ENCODE measurements at places on chromosomes 11 and 22. TPM values are rescaled to one million over a fixed set of nuclear protein-coding genes. Genes with fewer than 3 reads are reported as not detected.

- DNase-seq = no peak
- H3K27ac ChIP-seq = no peak overlapping the region
- H3K36me3 ChIP-seq = peaks cover 6% of the 10 kb centered on the region
- no peak overlapping the region for H3K4me3 ChIP-seq
Observed at GRCh38 chr11:39712581-39712980, 1746.9 kb downstream of the LRRC4C start.

DNA sequence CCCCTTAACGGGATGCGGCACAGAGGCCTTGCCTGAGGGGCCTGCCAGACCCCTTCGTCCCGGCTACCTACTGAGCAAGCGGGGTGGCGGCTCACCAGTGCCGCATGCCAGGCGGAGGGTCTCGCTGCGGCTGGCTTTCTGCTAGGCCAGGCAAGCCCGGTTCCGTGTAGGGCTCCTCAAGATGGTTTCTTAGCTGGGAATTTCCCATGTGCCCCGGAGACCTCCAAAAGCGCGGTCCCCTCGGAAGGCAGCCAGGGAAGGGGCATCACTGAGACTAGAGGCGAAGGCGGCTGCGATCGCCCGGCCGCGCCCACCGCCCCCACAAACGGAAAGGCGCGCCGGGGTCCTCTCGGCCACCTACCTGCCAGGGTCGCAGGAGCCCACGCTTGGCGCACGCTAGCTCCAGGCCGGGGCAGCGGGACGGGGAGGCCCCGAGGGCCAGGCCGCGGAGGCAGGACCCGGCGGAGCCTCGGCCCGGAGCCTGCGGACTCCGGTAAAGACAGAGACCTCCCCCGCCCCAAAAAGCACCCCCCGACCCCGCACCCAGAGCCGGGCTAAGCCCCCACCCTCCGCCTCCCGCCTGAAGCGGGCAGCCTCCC lies 23.8 kb downstream of the MICAL3 start:
- peaks cover 45% of the 10 kb centered on the region for H3K4me1 ChIP-seq
- no peak for DNase-seq
- H3K27me3 ChIP-seq = peaks cover 3% of the 10 kb centered on the region
- peak overlapping the region; percentile 70 for H3K4me3 ChIP-seq
- H3K27ac ChIP-seq = peak overlapping the region; percentile 53

- H3K36me3 ChIP-seq = no peaks in the 10 kb centered on the region
- H3K27me3 ChIP-seq = peaks cover 14% of the 10 kb centered on the region
- peaks cover 10% of the 10 kb centered on the region for H3K4me1 ChIP-seq
- DNase-seq = no peak
- no peak overlapping the region for H3K4me3 ChIP-seq
- H3K27ac ChIP-seq = no peak overlapping the region
Observed at GRCh38 chr22:27754247-27754887, 47.2 kb downstream of the MN1 start.

DNA sequence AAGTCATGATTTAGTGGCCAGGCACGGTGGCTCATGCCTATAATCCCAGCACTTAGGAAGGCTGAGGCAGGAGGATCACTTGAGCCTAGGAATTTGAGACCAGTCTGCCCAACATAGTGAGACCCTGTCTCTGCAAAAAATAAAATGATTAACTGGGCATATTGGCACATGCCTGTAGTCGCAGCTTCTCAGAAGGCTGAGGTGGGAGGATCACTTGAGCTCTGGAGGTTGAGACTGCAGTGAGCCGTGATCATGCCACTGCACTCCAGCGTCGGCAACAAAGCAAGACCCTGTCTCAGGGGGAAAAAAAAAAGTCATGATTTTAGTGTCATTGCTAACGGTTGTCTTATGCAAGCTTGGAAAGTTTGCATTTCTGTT lies 11.9 kb downstream of the UBE2L3 start:
- H3K4me3 ChIP-seq = peak overlapping the region; percentile 17
- H3K27ac ChIP-seq = peak overlapping the region; percentile 80
- H3K36me3 ChIP-seq = peaks cover 4% of the 10 kb centered on the region
- H3K27me3 ChIP-seq = no peaks in the 10 kb centered on the region

- peaks cover 16% of the 10 kb centered on the region for H3K27me3 ChIP-seq
- H3K27ac ChIP-seq = no peak overlapping the region
- no peak for DNase-seq
- no peak overlapping the region for H3K4me3 ChIP-seq
- no peaks in the 10 kb centered on the region for H3K4me1 ChIP-seq
- H3K36me3 ChIP-seq = no peaks in the 10 kb centered on the region
Observed at GRCh38 chr11:73201888-73202780, 15.9 kb upstream of the P2RY2 start.

DNA sequence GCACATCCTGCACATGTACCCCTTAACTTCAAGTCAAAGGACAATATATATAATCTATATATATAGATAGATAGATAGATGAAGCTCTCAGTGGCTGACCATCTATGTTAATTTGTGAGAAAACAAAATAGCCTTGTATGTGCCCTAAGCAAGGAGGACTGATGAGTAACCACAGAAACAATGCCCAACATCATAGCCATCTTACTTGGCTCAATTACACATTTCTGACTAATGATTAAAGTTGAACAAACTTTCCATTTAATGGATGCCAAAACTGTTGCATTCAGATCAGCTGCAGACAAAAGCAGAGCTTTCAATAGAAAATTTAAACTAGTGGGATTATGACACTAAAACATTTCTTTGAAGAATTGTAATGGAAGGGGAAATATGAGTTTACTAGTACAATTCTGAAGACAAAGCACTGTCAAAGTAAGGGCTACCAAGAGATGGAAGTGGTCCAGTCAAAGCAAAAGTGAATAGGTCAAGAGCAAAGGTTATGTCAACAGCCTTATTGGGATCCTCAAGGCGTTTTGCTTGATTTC lies 1188.2 kb upstream of the RAG2 start:
- H3K4me1 ChIP-seq = no peaks in the 10 kb centered on the region
- peaks cover 39% of the 10 kb centered on the region for H3K36me3 ChIP-seq
- H3K4me3 ChIP-seq = no peak overlapping the region
- DNase-seq = no peak
- no peaks in the 10 kb centered on the region for H3K27me3 ChIP-seq

DNA sequence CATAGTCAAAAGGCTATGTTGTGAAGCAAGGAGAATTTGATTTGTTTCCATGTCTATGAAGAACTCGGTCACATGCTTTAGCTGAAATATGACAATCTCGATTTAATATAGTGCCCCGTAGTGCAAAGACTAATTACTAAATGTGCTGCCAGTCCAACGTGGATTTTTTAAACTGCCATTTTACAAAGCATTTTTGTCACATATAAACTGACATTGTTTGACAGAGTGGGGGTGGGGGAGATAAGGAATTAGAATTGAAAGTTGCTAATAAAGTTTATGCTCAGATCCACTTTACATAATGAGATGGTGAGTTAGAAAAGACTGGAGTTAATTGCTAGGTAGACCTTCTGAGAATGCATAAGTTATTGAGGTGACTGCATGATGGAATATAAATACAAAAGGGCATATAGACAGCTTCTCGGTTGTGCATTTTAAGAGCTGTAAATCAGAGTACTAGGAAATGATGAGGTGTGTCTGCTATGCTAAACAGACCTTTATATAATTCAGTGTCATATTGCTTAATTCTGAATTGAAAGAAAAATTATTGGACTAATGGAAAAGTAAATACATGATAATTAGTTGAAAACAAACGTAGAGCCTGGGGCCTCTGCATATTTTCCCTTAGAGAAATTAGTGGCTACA lies 158.9 kb upstream of the MTNR1B start:
- H3K27me3 ChIP-seq = no peaks in the 10 kb centered on the region
- no peaks in the 10 kb centered on the region for H3K4me1 ChIP-seq
- no peaks in the 10 kb centered on the region for H3K36me3 ChIP-seq
- DNase-seq = no peak
- no peak overlapping the region for H3K27ac ChIP-seq

DNA sequence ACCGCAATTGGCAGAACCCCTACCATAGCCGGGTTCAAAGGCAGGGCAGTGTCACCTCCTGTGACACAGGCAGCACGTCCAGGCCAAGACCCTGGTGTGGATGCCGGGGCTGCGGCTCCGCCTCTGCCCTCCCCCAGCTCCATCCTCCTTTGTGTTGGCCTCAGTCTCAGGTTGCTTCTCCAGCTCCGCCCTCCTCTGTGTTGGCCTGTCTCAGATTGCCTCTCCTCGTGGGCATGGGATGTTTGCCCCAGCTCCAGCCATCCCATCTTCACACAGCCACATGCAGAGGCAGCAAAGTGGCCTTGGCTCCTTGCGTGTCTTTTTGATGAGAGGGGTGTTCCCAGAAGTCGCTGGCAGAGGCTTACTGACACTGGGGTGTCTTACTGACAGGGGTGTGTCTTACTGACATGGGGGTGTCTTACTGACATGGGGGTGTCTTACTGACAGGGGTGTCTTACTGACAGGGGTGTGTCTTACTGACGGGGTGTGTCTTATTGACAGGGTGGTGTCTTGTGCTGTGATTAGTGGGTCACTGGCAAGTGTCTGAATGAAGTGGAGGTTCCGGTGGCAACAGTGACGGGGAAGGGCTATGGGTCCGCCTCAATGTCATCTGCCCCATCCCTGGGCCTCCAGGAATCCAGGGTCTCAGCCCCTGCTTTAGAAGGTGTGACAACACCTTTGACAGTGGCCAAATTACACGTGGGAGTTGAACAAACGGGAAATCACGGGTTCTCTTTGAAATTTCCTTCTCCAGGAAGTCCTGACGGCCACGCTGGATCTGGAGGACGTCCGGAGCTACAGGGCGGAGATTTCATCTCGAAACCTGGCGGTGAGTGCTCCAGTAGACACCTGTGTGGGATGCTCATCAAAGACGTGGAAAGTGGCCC lies 24.9 kb downstream of the NADSYN1 start:
- H3K36me3 ChIP-seq = no peaks in the 10 kb centered on the region
- H3K4me1 ChIP-seq = no peaks in the 10 kb centered on the region
- H3K27ac ChIP-seq = no peak overlapping the region
- no peak overlapping the region for H3K4me3 ChIP-seq
- H3K27me3 ChIP-seq = no peaks in the 10 kb centered on the region

- no peak for DNase-seq
- H3K27me3 ChIP-seq = no peaks in the 10 kb centered on the region
- H3K27ac ChIP-seq = no peak overlapping the region
- no peak overlapping the region for H3K4me3 ChIP-seq
- no peaks in the 10 kb centered on the region for H3K36me3 ChIP-seq
Observed at GRCh38 chr11:121154486-121155314, 53.7 kb downstream of the TECTA start.

GRCh38 chr11:27520226-27520625 lies 13.7 kb upstream of the LIN7C start:
- no peak overlapping the region for H3K4me3 ChIP-seq
- no peak for DNase-seq
- no peak overlapping the region for H3K27ac ChIP-seq

DNA sequence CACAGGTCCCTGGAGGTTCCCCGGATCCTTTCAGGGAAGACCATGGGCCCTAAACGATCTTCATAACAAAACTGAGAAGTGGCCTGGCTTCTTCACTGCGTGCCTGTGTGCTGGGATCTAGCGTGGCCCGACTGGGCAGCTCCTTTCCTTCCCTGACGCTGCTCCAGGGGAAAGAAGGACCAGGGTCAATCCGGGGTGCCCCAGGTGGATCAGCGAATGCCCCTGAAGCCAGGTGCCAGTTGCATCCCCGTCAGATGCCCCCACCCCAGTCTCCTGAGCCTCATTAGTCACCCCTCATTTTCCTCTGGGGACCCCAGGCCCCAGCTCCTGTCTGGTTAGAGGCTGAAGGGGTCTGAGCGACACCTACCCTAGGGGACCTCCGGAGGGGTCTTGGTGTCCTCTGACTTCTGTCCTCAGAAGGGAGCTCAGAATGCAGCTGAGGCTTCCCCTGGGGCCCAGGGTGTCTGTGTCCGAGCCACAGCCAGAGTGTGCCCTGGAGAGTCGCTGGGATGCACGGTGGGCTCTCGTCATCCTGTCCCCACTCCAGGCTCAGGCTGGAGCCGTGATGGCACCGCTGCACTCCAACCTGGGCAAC lies 18.7 kb upstream of the MUC6 start:
- no peak overlapping the region for H3K4me3 ChIP-seq
- no peaks in the 10 kb centered on the region for H3K36me3 ChIP-seq
- H3K4me1 ChIP-seq = no peaks in the 10 kb centered on the region
- peak; percentile 31 for DNase-seq

DNA sequence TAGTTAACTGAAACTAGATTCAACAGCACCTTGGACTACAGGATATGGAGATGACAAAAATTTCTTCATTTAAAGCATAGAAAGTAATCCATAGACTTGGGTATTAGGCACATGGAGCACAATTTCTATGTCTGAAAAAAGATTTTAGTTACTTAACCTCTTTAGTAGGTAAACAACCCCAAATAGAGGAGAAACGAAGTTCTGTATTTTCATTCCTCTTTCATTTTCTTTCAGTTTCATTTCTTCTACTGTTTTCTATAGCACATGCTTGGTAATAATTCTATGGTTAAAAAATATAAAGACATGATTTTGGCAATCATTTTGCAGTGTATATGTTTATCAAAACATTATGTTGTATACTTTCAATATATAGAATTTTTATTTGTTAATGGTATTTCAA lies 99.5 kb downstream of the CASP12 start:
- H3K27me3 ChIP-seq = no peaks in the 10 kb centered on the region
- no peak for DNase-seq
- peaks cover 11% of the 10 kb centered on the region for H3K4me1 ChIP-seq
- peaks cover 21% of the 10 kb centered on the region for H3K36me3 ChIP-seq
- H3K27ac ChIP-seq = peak overlapping the region; percentile 98
- H3K4me3 ChIP-seq = peak overlapping the region; percentile 90

GRCh38 chr11:76919887-76920746 lies 59.4 kb downstream of the ACER3 start:
- H3K36me3 ChIP-seq = no peaks in the 10 kb centered on the region
- no peak overlapping the region for H3K27ac ChIP-seq
- no peaks in the 10 kb centered on the region for H3K27me3 ChIP-seq
- peak overlapping the region; percentile 10 for H3K4me3 ChIP-seq
- DNase-seq = peak; percentile 66
- H3K4me1 ChIP-seq = peaks cover 8% of the 10 kb centered on the region

The ANKK1 gene
- total RNA-seq = not detected

The GGT5 gene
- total RNA-seq = 0.33 TPM

The PHOX2A gene
- not detected for total RNA-seq

The OR6A2 gene
- 0.20 TPM for total RNA-seq

The MS4A3 gene
- total RNA-seq = not detected

The MUC5AC gene
- not detected for total RNA-seq
